ENCODE measurements at places on chromosomes 5 and 9.
A peak's percentile ranks its signal among the peaks of the same experiment; 100 is the strongest.

GRCh38 chr9:97573482-97574073 is 59.6 kb downstream of the TSTD2 start:
- no peak for DNase-seq

DNA sequence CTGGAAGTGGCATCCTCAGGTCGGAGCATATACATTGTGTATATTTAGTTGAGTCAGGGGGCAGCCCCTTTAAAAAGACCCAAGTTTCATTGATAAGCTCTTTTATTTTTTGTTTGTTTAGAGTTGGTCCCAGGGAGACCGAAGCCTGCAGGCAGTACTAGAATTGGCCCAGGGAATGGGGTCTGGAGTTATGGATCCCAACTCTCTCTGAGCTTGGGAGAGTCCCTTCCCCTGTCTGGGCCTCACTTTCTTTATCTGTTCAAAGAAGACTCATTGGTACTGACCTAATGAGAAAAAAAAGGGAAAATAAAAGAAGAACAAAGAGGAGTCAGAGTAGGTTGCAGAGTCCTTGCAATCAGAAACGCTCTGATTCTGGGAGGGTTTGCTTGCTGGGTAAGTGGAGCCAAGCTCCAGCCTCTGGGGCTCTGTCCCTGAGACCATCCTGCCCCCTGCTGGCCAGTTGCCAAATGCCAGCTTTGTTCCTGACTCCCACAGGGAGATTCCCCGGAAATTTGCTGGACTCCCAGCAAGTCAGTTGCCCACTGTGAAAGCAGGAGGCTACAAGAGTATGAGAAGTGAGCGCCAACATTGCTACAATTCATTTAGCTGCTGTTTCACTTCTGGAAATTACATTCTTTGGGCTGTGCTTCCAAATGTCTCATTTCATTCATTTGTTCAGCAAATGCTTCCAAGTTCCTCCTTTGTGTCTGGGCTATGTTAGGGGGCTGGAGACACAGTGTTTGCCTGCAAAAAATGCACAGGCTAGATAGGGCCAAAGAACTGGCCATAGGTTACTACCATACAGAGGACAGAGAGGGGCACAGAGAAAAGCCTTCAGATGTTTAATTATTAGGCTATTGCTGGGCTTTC is 156.2 kb downstream of the MELK start:
- DNase-seq, result no peak

DNA sequence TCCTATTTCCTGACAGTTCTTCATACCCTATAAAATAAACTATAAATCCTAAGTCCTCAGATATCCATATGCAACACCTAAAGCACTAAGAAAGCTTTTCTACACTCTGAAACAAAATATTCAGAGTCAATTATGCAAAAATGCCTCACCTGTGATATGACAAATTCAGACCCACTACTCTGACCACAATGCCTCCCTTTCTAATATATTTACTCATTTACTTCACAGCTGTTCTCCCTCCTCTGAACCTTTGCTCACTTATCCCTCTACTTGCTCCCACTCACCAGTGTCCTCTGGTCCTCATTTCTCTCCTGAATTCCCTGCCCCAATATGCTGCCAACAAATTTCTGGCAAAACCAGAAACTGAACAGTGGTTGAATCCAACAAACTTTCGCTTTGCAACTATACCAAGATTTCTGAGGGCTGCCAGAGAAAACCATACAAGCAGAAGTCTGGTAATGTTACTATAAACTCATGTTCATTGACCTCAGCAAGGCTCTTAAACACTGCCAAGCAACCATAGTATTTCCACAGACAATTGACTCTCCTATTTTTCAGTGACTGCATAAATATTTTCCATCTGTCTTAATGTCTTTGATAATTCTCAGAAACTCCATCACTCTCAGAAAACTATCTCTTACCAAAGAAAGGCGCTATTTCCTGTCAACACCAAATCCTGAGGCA is 7.1 kb downstream of the CCNH start:
- no peak for DNase-seq

GRCh38 chr5:143036146-143036927 is 266.2 kb downstream of the ARHGAP26 start:
- no peak for DNase-seq

GRCh38 chr5:7016999-7017747 is 303.9 kb downstream of the TENT4A start:
- DNase-seq, result no peak

GRCh38 chr5:134446938-134447337 is 35.3 kb upstream of the CDKN2AIPNL start:
- no peak for DNase-seq

DNA sequence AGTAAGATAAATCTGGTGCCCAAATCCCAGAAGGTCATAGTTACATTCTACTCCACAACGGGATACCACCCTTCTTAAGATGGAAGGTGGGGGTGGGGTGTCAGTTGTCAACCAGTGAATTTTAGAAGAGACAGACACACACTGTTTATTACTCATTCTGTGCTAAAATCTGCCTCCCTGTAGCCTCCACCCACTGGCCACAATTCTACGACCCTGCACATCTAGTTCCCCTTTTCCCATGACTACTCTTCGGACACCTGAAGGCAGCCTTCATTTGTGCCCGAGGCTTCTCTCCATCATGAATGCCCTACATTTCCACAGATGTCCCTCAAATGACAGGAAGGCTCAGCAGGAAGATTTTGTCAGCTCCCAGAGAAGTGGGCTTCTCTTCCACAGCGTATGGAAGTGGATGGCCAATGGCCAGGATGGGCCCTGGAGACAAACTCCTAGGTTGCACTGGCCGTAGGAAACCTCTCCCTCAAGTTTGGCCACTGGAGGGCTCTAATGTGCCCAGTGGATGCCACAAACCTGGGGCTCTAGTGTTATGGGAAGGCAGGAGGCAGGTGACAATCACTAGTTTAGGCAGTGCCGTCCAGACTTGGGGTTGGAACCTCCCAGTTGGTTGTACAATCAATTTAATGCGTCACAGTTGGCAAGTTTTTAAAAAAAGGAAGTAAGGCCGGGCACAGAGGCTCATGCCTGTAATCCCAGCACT is 46.6 kb downstream of the PTPN3 start:
- no peak for DNase-seq

DNA sequence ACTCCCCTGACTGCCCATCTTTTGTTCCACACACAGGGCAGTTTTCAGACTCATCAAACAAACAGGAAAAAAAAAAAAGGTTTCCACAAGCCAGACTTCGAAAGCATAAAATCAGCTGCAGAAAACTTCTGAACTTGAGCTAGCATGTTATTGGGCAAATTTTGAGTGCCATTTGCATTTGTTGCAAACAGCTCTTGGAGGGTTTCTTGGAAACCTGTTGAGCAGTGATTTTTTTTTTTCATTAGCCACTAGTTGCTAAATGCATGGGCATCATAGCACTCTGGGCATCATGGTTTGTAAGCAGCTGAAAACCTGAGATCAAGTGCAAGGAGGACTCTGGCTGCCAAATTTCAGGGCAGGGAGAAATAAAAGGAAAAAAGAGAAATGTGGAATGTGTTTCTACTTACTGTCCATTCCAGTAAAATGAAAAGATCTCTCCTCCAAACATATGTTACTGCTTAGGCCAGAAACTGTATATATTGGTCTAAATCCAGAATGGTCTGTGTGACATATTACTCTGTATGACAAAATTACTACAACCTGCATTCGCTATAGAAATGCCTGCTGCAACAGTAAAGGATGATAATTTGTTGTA is 85.2 kb upstream of the SMIM23 start:
- DNase-seq, result no peak

- no peak for DNase-seq
These were observed 124.9 kb downstream of the FGF1 start for GRCh38 chr5:142561029-142561428.

DNA sequence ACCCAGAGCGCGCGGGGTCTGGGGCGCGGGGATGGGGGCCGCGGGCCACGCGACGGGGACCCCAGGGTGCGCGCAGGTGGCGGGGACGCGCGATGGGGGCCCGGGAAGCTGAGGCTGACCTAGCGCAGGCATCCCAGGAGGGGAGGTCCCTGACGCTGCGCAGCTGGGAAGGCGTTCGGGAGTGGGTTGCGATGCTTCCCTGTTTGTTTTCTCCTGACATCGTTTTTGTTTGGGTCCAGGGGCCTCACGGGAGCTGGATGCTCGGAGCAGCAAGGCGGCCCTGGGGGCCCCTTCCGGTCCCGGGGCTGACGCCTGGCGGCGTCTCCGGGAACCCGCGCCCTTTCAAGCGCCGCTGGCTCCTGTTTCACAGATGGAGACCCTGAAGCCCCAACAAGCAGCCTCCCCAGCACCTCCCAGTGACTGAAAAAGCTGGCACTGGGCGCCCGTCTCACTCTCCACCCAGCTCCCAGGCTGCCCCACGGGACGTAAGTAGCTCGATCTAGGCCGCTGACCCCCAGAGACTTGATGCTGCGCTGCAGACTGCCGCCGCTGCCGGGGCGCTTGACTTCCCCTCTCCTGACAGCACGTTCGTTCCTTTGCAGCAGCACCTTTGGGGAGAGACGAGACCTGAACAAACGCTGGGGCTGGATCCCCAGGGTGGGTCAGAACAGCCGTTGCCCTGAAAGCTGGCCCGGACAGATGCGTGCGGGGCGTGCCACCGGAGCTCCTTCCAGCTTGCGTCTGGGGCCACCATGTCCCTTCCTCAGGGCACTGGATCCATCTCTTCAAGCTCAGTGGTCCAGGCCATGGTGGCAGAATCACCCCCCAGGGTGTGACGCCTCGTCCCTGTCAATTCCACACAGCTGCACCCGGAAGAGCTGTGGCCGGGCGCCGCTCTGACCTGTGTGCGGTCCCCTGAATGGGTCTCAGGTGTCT is 593 bp downstream of the BRD3OS start:
- no peak for DNase-seq

GRCh38 chr5:72474516-72474915 is 32.7 kb downstream of the ZNF366 start:
- DNase-seq, result no peak

DNA sequence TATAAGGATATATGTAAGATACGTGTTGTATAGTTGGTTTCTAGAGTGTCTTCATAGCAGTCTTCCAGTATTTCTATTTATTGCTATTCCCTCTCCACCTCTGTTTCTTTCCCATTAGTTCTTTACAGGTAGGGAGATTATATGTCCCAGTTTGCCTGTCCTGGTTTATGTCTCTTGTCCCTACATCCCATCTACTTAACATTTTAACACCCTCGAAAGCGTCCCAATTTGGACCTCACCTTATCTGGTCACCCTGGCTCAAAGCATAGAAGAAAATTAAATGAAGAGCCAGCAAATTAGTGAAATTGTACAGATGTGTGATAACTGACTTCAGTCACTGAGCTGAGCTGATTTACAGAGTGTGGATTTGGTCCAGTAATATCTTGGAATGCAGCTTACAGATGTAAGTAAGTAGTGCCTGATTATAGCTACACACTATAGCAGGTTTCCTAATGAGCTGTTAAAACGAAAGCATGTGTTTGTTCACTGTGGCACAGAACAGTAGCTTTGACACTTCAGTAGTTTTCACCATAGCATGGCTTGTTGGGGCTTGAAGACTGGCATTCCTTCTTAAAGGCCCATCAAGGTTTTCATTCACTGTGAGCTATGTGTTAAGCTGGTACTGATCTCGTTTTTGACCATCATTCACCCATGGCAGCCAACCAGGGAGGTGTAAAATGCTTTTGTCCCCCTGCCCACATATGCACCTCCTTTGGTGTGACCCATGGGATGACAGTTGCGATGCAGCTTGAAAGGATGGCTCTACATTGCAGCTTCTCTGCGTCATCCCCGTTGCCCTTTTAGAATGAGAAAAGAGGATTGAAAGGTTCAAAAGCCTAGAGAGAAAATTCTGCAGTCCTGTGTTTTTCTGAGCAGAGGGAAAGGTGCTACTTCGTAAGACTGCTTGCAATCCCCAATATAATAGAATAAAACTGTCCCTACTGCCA is 192.1 kb upstream of the DMRT1 start:
- no peak for DNase-seq

GRCh38 chr9:21761309-21761901 is 41.0 kb upstream of the MTAP start:
- no peak for DNase-seq

- no peak for DNase-seq
These were observed 1.3 kb upstream of the RNU6ATAC start for GRCh38 chr9:134165357-134166315.

DNA sequence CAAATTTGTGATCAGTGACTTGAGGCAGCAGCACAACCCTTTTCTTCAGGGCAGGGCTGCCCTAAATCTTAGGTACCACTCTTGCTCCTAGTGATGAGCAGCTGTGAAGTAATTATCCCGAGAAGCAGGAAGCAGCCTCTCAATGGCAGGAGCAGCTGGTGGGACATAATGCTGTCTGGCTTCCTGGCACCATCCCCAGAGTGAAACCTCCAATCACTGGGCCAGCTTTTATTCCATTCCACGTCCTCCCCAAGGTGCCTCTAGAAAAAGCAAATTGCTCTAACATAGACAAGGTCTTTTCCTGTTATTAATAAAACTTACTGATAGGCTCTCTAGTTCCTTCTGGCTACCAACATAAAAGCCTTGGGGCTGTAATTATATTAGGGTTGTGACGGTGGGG is 154.0 kb downstream of the FRMD3 start:
- DNase-seq, result peak; percentile 67

GRCh38 chr5:56638768-56639238 is 176.5 kb upstream of the MAP3K1 start:
- no peak for DNase-seq

- no peak for DNase-seq
These were observed 29.9 kb upstream of the PDE4D start for GRCh38 chr5:59923465-59923864.

DNA sequence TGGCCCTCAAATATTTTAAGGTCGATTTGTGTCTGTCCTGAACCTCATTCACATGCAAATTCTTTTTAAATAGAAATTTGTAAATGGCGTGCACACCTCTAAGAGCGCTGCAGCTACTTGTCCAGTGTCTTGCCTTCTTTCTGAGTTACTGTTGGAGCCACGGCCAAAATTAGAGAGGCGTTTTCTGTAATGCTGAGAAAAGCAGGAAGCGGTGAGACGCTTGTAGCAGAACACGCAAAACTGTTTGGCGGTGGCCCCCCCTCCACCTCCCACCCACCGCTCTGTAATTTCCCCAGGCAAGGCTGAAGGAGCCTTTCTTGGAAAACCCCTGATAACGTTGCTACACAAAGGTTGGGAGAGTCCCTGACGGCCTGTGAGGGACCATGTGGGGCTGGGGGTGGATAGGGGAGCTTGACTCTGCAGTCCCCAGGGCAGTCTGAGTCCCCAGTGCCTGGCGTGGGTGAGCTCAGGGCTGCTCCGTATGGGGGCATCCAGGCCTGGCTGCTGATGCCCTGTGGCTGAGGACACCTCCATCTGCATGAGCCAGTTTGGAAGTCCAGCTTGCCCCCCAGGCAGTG is 96.5 kb downstream of the GADD45G start:
- no peak for DNase-seq

DNA sequence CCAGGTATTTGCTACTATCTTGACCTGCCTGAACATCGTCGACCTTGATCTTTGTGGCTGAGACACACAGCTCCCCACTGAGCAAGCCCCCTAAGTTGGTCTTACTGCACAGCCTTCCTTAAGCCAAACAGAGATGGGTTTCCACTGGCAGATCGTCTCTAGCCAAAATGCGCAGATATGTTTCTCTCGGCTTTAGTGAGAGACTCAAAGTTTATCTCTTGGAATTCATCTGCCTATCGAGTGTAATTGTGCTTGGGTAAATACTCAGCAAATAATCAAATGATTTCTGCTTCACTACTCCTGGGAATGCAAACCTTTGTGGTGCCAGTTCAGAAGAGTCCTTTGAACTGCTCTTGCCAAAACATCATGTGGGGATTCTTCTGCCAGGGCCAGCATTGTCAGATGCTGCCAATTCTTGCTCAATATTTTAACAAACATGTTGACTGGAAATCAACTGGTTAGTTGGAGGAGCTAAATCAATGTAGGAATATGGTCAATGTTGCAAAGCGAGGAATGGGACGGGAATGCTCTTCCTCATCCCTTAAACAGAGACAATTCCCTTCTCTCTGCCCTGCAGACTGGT is 141.2 kb upstream of the SLC28A3 start:
- DNase-seq, result no peak

All from NCI-H510A (cell line).